ENCODE measurements at places on chromosomes 4 and X. TPM values are rescaled to one million over a fixed set of nuclear protein-coding genes. Genes with fewer than 3 reads are reported as not detected.

The NDP gene
- not detected for total RNA-seq

The SORBS2 gene
- not detected for total RNA-seq

The IL21 gene
- 0.52 TPM for total RNA-seq

The TRIM2 gene
- total RNA-seq: 1.4 TPM

The IGSF1 gene
- not detected for total RNA-seq

The WDR1 gene
- total RNA-seq: 390 TPM

The GPC3 gene
- 0.58 TPM for total RNA-seq

GRCh38 chrX:125131164-125131563, 188.5 kb upstream of the TEX13C start:
- DNase-seq: no peak

DNA sequence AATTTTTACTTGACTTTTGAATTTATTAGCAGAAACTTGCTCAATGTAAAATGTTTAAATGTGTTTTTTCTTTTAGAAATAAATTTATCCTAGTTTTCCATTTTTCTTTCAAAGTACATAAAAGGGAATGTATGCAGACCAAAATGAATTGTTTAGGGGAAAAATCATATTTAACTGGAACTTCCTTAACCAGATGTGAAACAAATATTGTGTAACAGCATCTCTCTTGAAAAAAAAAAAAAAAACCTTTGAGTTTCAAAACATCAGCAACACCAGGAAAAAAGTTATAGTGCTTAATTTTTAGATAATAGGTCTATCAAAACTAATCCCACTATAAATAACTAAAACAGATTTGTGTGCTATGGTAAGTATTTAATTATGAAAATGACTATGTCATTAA, 14.5 kb upstream of the CCNA2 start:
- DNase-seq: no peak

DNA sequence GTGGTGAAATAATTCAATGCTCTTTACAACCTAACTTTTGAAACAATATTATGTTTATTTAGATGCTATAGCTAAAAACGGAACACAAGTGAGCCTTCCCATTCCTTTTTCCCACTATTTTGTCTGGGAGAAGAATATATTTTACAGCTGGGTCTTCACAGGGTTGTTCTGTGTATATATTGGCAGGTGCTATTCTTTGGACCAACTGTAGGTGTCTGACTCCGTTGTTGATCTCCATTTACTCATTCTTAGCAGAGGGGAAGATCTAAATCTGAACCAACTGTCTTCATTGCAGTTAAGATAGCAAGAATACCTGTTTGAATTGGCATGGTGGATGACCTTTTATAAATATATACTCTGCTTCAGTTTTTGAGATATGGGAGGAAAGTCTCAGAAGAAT, 257.4 kb downstream of the CFAP299 start:
- DNase-seq: no peak

DNA sequence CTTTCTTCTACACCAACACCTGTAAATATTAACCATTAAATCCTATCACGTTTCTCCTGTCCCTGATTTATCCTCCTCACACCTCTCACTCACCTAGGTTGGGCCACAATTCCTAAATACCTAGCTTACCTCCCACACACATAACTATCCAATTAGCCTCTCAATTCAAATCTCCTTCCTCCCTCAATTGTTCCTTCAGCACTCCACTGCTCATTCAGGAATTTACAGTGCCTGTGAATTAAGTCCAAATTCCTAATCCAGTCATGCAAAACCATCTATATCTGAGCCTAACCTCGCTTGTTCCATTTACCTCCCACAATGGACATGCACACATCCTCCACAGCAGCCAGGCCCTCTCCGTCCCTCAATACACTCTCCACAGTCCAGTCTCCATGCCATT, 17.5 kb downstream of the ANXA5 start:
- no peak for DNase-seq

GRCh38 chr4:164790249-164790648, 36.3 kb downstream of the SMIM31 start:
- DNase-seq: no peak

DNA sequence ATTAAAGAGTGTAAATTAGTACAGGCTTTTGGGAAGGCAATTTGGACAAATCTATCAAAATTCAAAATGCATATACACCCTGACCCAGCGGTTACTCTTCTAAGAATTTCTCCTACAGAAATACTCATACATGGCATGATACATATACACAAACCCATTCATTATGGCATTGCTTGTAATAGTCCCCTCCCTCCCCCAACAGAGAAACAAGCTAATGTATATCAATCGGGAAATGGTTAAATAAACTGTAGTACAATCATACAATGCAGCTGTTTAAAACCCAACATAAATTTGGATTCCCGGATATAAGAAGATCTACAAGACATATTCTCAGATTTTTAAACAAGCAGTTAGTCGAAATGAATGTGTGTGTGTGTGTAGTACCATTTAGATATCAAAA, 808 bp downstream of the HUWE1 start:
- no peak for DNase-seq

DNA sequence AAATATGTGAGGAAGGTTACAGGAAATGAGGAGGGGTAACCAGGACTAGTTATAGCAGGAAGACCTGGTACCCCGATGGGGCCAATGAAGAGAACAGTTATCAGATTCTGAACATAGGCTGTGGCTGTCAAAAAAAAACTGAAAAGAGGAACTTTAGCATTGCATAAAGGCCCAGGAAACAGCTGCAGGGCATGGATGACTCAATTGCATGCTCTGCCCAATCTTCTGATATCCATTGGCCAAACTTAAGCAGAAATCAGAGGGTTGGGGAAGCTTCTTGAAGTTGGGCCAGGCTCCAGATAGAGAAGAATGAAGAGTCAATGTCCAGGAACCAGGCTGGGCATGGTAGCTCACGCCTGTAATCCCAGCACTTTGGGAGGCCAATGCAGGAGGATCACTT, 1222.4 kb upstream of the PRKX start:
- DNase-seq: no peak

DNA sequence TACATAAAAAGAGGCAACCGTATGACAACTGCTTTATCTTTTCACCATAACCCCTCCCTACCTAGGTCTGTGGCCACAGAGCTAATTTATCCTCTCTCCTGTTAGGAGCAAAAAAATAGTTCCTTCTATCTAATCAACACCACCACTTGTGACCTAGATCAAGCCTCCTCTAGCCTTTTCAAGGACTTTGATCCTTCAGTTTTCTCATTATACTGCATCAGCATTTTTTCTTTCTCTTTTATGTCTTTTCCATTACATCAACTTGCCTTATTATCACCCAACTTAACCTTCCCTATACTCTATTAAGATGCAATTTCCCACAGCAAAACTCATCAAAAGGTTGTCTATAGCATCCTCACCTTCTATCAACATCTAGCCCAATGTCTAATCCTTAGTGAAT, 211.0 kb downstream of the ANKRD50 start:
- no peak for DNase-seq

DNA sequence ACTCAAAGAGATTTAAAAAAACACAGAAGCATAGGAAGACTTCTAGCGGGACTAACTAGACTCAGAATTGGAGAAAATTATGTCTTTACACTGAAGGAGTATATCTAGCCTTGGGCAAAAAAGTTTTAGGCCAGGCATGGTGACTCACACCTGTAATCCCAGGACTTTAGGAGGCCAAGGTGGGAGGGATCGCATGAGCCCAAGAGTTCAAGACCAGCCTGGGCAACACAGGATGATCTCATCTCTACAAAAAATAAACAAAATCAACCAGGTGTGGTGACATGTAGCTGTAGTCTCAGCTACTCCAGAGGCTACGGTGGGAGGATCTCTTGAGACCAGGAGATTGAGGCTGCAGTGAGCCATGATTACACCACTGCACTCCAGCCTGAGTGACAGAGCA, 99.5 kb downstream of the NEUROG2 start:
- DNase-seq: no peak

DNA sequence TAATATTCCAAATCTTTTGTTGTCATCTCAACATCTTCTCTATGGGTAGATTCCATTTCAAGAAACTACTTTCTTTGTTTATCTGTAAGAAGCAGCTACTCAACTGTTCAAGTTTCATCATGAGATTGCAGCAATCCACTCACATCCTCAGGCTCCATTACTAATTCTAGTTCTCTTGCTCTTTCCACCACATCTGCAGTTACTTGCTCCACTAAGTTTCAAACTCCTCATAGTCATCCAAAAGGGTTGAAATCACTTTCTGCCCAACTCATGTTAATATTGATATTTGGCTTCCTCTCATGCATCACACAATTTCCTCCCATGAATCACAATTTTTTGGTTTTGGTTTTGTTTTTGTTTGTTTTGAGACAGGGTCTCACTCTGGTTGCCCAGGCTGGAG, 35.7 kb downstream of the ADH5 start:
- no peak for DNase-seq

DNA sequence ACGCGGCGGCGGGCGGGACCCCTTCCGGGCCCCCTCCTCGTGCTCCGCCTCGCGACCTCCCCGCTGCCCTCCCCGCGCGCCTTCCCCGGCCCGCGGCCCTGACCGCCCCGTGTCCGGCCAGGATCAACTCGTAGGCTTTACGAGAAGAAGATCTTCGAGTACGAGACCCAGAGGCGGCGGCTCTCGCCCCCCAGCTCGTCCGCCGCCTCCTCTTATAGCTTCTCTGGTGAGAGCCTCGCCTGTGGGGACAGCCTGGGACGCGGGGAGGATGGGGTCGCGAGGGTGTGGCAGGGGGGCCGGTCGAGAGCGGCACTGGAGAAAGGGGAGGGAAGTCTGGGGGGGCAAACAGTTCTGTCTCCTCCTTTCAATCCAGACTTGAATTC, 465 bp downstream of the EMD start:
- DNase-seq: no peak

Measured in activated CD8-positive, alpha-beta T cell treated with anti-CD3 and anti-CD28 coated beads for 36 hours (primary cell).